Type B pancreatic cell (in vitro differentiated cells): ENCODE measurements at places on chromosomes 2 and 18. TPM values are rescaled to one million over a fixed set of nuclear protein-coding genes. Genes with fewer than 3 reads are reported as not detected.

DNA sequence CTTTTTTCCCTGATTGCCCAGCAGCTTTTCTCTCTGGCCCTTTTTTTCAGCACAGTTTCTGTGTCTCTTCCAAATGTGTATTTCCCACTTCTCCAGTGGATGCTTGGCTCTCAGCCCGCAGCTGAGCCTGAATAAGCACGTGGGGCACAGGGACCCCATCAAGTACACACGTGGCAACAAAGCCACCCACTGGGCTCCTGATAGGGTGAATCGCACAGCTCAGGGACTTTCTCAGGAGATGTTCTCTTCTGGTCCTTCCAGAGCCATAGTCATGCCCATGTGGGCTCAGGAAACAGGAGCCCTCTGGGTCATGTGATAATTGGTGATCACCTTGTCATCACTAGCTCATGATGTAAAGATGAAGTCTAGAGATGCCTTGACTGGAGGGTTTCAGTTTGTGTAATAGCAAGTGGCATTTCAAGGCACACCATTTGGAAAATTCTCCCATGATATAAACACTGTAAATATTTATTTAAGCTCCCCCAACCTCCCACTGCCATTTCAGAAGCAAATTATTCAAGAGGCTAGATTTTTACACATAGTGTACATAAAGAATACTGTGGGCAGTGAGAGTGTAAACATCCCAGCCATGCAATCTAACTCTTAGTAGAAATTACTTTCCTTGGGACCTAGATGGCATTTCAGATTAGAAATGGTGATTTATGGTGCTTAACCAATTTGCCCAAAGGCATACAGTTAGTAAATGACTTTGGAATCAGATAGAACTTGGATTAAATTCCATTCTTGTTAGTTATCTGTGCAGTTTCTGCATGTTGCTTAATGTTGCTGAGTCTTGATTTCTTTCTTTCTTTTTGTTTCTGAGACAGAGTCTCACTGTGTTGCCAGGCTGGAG, 597.5 kb downstream of the SLC4A3 start:
- H3K36me3 ChIP-seq, result no peaks in the 10 kb centered on the region
- peak overlapping the region; percentile 70 for H3K27ac ChIP-seq
- H3K27me3 ChIP-seq, result no peaks in the 10 kb centered on the region
- DNase-seq, result no peak
- H3K4me1 ChIP-seq, result peaks cover 52% of the 10 kb centered on the region
- peak overlapping the region; percentile 50 for H3K4me3 ChIP-seq

- H3K27me3 ChIP-seq, result no peaks in the 10 kb centered on the region
- H3K4me3 ChIP-seq, result no peak overlapping the region
- H3K36me3 ChIP-seq, result peaks cover 6% of the 10 kb centered on the region
- no peaks in the 10 kb centered on the region for H3K4me1 ChIP-seq
These were observed 11.2 kb downstream of the CFAP210 start for GRCh38 chr2:169683054-169683424.

DNA sequence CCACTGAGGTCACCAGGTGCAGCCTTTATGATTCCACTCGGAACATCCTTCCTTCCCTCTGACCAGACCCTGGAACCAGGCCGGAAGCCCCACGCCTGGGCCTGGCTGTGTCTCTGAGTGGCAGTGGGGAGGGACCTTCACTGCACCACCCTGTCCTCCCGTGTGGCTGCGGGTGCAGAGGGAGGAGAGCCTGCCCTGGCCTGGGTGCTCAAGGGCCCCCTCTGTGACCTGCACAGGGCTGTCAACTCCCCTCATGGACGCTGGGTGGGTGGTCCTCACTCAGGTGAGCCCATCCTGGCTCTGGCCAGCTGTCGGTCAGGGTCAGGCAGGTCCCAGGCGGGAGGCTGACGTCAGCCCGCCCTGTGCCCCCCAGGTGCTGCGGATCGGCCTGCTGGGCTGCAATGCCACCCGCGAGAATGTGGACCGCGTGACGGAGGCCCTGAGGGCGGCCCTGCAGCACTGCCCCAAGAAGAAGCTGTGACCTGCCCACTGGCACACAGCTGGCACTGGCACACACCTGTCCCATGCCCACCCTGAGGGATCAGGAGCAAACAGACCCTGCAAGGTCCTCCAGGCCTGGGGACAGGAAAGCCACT, 9.8 kb downstream of the AGXT start:
- H3K36me3 ChIP-seq, result no peaks in the 10 kb centered on the region
- DNase-seq, result no peak
- no peak overlapping the region for H3K4me3 ChIP-seq
- H3K27me3 ChIP-seq, result no peaks in the 10 kb centered on the region

GRCh38 chr2:665340-666073, 11.7 kb downstream of the TMEM18 start:
- DNase-seq, result no peak
- no peak overlapping the region for H3K27ac ChIP-seq
- peaks cover 12% of the 10 kb centered on the region for H3K27me3 ChIP-seq
- no peak overlapping the region for H3K4me3 ChIP-seq
- no peaks in the 10 kb centered on the region for H3K4me1 ChIP-seq

DNA sequence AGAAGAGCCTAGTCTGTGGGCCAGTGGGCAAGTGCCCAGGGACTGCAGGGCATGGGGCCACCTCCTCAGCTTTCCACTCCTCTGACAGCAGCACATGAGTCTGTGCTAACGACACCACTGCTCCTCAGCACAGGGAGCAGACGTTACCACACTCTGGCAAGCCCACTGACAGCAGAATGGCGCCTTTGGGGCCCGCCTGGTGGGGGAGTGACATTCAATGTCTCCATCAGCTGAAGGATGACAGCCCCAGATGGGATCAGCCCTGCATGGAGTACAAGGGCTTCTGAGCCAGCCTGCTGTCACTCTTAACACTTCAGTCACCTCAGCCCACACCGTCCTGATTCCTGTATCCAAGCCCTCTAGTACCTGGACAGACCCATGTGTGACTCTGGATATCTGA, 149.4 kb upstream of the SMAD2 start:
- no peak overlapping the region for H3K27ac ChIP-seq
- DNase-seq, result no peak
- H3K27me3 ChIP-seq, result no peaks in the 10 kb centered on the region
- no peak overlapping the region for H3K4me3 ChIP-seq
- H3K36me3 ChIP-seq, result no peaks in the 10 kb centered on the region
- peaks cover 21% of the 10 kb centered on the region for H3K4me1 ChIP-seq

GRCh38 chr18:47909484-47909883, 21.0 kb downstream of the SMAD2 start:
- H3K4me3 ChIP-seq, result no peak overlapping the region
- no peak overlapping the region for H3K27ac ChIP-seq
- no peaks in the 10 kb centered on the region for H3K27me3 ChIP-seq
- DNase-seq, result no peak
- H3K4me1 ChIP-seq, result peaks cover 33% of the 10 kb centered on the region

DNA sequence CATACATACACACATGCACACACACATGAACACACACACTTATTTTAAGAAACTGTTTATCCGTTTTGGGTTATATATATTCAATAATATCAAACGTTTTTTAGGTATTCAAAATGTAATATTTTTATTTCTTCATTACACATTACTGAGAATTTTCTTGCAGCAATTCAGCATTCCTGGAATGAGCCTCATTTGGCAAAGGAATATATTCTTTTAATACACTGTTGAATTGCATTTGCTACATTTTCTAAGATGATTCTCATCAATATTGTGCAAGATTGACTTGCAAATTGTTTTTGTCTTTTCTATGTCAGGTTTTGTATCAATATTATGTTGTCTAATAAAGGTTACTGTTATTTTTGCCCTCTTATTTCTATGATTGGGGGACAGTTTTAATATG, 276.1 kb upstream of the CYP26B1 start:
- H3K27me3 ChIP-seq, result no peaks in the 10 kb centered on the region
- H3K27ac ChIP-seq, result no peak overlapping the region
- no peak overlapping the region for H3K4me3 ChIP-seq
- no peak for DNase-seq

DNA sequence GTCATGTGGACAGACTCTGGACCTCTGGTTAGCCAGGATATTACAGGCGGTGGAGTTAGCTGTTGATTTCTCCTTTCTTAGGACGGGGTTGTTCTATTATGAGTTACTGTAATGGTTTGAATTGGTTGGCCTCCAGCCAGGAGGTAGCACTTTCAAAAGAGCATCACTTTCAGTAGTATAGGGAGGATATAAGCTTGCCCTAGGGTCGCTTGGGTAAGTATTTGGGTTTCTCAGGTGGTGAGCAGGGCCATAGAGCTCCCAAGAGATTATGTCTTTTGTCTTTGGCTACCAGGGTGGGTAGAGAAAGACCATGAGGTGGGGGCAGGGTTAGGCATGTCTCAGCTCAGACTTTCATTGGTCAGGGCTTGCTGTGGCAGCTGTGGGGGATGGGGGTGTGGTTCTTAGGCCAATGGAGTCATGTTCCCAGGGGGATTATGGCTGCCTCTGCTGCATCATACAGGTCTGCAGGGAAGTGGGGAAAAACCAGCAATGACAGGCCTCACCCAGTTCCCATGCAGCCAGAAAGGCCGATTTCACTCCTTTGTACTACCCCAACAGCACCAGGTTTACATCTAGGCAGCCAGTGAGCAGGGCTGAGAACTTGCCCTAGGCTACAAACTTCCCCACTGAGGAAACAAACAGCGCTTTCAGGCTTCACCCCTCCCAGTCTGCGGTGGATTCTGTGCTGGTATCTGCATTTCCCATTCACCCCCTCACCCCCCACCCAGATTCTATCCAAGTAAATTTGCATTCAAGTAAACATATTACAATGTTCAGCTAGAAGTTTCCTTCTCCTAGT, 89.4 kb upstream of the SLC38A11 start:
- DNase-seq, result no peak
- H3K27me3 ChIP-seq, result no peaks in the 10 kb centered on the region
- H3K4me1 ChIP-seq, result no peaks in the 10 kb centered on the region
- H3K27ac ChIP-seq, result no peak overlapping the region
- H3K4me3 ChIP-seq, result no peak overlapping the region

Gene CFC1
- total RNA-seq, result 25.5 and 27.1 TPM in 2 replicates

Gene CHAC2
- 2.0 and 4.7 TPM in 2 replicates for total RNA-seq

DNA sequence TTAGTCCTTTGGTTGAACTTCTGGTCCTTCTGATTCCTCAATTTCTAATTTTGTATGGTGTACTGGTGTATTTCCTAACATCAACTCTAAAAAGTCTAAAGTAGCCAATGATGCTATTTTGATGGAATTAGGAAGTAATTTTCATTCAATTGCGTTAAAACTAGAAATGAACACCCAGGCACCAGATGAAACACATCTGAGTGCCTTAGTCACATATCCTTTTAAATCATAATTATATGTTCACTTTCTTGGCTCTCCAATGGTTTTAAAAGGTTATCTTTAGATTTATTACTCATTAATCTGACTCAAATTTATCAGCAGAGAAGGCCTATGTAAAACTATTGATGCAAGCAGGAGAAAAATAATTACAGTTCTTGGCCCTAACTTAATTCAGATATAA, 119.7 kb downstream of the GAREM1 start:
- no peaks in the 10 kb centered on the region for H3K36me3 ChIP-seq
- DNase-seq, result no peak
- H3K4me1 ChIP-seq, result peaks cover 27% of the 10 kb centered on the region
- H3K27me3 ChIP-seq, result no peaks in the 10 kb centered on the region

GRCh38 chr18:47677952-47678351, 252.5 kb downstream of the SMAD2 start:
- no peaks in the 10 kb centered on the region for H3K4me1 ChIP-seq
- H3K27ac ChIP-seq, result no peak overlapping the region
- DNase-seq, result no peak

- no peak overlapping the region for H3K27ac ChIP-seq
- H3K4me3 ChIP-seq, result no peak overlapping the region
- no peaks in the 10 kb centered on the region for H3K27me3 ChIP-seq
- no peaks in the 10 kb centered on the region for H3K36me3 ChIP-seq
- no peak for DNase-seq
These were observed 55.6 kb downstream of the BIN1 start for GRCh38 chr2:127051116-127052056.

Gene TUBA3D
- not detected in 2 replicates for total RNA-seq

GRCh38 chr2:9508931-9509330, 34.6 kb downstream of the IAH1 start:
- no peak for DNase-seq
- peaks cover 20% of the 10 kb centered on the region for H3K36me3 ChIP-seq
- H3K27me3 ChIP-seq, result no peaks in the 10 kb centered on the region
- no peak overlapping the region for H3K4me3 ChIP-seq
- H3K4me1 ChIP-seq, result no peaks in the 10 kb centered on the region

Gene GDF7
- total RNA-seq, result 0.31 and 24.3 TPM in 2 replicates

Gene IFIH1
- 10.4 and 17.5 TPM in 2 replicates for total RNA-seq

- no peak overlapping the region for H3K27ac ChIP-seq
- H3K4me3 ChIP-seq, result no peak overlapping the region
- no peak for DNase-seq
- H3K36me3 ChIP-seq, result no peaks in the 10 kb centered on the region
- peaks cover 11% of the 10 kb centered on the region for H3K4me1 ChIP-seq
- peaks cover 17% of the 10 kb centered on the region for H3K27me3 ChIP-seq
These were observed 154.1 kb downstream of the GALNT14 start for GRCh38 chr2:30984148-30984547.

DNA sequence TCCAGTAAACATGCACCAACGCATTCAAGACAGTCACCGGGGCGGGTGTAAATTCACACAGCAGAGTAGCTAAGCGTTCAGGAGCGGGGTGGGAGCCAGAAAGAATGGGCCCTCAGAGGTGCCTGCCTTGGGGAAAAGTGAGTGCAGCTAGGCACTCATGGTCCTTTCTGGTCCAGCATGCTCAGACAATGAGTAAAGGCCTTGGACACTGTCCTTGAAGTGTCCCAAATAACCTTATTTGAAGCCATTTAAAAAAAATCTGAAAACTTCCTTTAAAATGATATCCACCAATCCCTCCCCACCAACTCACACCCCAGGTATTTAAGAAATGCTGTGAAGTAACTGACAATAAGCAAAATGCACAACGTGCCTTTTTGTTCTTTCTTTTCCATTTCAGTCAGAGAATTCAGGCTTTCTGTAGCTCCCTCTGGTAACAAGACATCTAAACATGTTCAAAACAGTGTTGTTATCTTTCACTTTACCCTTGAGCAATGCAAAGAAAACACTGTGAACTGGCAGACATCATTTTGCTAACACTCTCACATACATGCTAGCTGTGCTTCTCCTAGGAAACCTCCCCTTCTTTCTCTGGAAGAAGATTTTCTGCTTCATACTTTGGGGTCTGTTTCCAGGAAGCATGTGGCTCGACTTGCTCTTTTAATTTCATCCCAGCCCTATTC, 445.1 kb upstream of the SPRED2 start:
- peaks cover 12% of the 10 kb centered on the region for H3K4me1 ChIP-seq
- H3K27me3 ChIP-seq, result no peaks in the 10 kb centered on the region
- DNase-seq, result no peak
- H3K4me3 ChIP-seq, result no peak overlapping the region

DNA sequence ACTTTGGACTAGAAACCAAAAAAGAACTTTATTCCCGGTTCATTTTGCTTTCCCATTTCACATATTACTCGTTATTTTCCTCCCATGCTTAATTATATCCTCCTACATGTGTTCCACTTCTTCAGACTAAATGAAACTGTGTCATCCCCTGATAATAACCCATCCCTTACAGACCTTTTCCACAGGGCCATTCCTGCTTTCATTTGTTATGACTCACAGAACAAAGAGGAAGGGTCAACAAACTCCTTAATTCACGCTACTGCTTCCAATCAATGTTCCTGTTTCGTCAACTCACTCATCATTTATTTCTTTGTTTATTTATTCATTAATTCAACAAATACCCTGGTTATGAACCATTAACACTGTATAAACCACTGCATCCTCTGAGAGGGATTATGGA, 104.5 kb downstream of the ZEB2 start:
- H3K27ac ChIP-seq, result no peak overlapping the region
- no peak for DNase-seq
- H3K36me3 ChIP-seq, result peaks cover 22% of the 10 kb centered on the region
- H3K27me3 ChIP-seq, result peaks cover 5% of the 10 kb centered on the region
- H3K4me1 ChIP-seq, result peaks cover 4% of the 10 kb centered on the region
- H3K4me3 ChIP-seq, result no peak overlapping the region
